ENCODE measurements at places on chromosomes 12 and 14. TPM values are rescaled to one million over a fixed set of nuclear protein-coding genes. Genes with fewer than 3 reads are reported as not detected.

Gene SCYL2
- total RNA-seq = 29.0 TPM

Gene FBXW8
- total RNA-seq = 3.0 TPM

Gene TESPA1
- 0.61 TPM for total RNA-seq

Gene KRT5
- total RNA-seq = 0.61 TPM

Gene NIN
- total RNA-seq = 47.7 TPM

Gene MYH6
- total RNA-seq = 138 TPM

Gene NKX2-1
- not detected for total RNA-seq

Gene RIN3
- total RNA-seq = 5.8 TPM

Gene ENDOU
- total RNA-seq = not detected

Gene DTX1
- total RNA-seq = 1.6 TPM

Gene LBHD2
- not detected for total RNA-seq

Gene TOMM20L
- not detected for total RNA-seq

Gene SMCO2
- not detected for total RNA-seq

Gene BHLHE41
- 36.1 TPM for total RNA-seq

Gene CPNE6
- total RNA-seq = not detected

Gene RPGRIP1
- not detected for total RNA-seq

Gene ANKRD33
- not detected for total RNA-seq

Gene COCH
- 0.52 TPM for total RNA-seq

Gene PTPN6
- 5.1 TPM for total RNA-seq

Gene CMA1
- total RNA-seq = 0.38 TPM

Gene WSCD2
- not detected for total RNA-seq

Gene SMAGP
- 1.8 TPM for total RNA-seq

Gene ABHD4
- 34.1 TPM for total RNA-seq

Gene FOXN4
- not detected for total RNA-seq

Gene SIRT4
- total RNA-seq = 7.7 TPM

Gene IL26
- total RNA-seq = not detected

Gene GPRC5A
- 0.30 TPM for total RNA-seq

Gene ACOT6
- not detected for total RNA-seq

Gene SAMD15
- total RNA-seq = not detected

Gene ZNF664
- 39.1 TPM for total RNA-seq

Gene MANSC4
- total RNA-seq = not detected

Gene PROX2
- total RNA-seq = not detected

Gene ANKRD13A
- 16.3 TPM for total RNA-seq

Gene TPPP2
- total RNA-seq = 2.2 TPM

Gene SDR9C7
- total RNA-seq = not detected

Gene TAS2R42
- total RNA-seq = not detected

Gene POTEG
- total RNA-seq = not detected

Gene FGD4
- 20.0 TPM for total RNA-seq

Gene CISTR
- not detected for total RNA-seq

Gene PTPRB
- 10.9 TPM for total RNA-seq

Gene RAB15
- total RNA-seq = 25.2 TPM

Gene SLC25A47
- total RNA-seq = 0.12 TPM

Gene DIO2
- 4.4 TPM for total RNA-seq

Gene FGF23
- total RNA-seq = not detected

Gene PNMA1
- total RNA-seq = 21.3 TPM

Gene CFAP54
- 0.13 TPM for total RNA-seq

Gene CCNB1IP1
- 27.6 TPM for total RNA-seq

Gene RDH12
- not detected for total RNA-seq

Gene CCDC175
- not detected for total RNA-seq

Gene CYP27B1
- 0.54 TPM for total RNA-seq

Gene PPHLN1
- 27.0 TPM for total RNA-seq

Gene KLRK1
- 0.28 TPM for total RNA-seq

Gene KRT7
- 3.9 TPM for total RNA-seq

Gene PGF
- total RNA-seq = 8.4 TPM

All from psoas muscle (tissue), 8 donors.